ENCODE measurements at places on chromosomes 11 and 22.

DNA sequence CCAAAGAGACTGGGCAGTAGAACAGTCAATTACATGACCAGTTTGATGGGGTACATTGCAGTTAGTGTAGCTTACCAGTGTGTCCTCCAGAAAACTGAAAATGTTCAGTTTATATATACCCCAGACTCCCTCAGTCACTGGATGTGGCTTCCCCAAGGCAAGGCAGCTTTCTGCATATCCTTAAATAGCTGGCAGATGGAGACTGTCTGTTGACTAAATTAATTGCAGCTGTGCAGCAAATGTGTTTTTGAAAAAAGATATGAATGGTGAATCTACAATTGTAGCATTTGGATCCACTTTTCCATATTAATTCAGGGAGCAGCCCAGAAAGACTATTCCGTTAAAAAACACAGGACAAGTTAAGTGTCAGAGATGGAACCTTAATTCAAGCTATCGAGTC is 565.1 kb upstream of the CCDC179 start:
- DNase-seq = no peak

DNA sequence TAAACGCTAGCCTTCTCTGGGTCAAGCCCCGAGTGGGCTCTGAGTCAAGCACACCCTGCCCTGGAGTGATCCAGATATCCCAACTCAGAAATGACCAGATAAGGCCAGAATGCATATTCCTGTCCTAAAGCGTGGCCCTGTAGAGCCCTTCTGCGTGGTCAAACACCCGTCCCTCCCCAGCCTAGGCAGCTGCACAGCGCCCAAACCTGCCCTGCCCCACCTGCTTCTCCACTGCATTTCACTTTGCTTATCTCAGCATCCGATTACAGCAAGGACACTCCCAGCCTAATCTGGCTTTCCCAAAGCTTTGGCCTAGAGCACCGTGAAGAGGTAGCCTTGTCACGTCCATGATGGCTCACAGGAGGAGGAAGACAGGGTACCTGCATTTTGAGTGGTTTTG is 11.9 kb upstream of the TMPRSS4 start:
- no peak for DNase-seq

- no peak for DNase-seq
Measured at GRCh38 chr22:41696703-41697102, 2.6 kb upstream of the MEI1 start.

DNA sequence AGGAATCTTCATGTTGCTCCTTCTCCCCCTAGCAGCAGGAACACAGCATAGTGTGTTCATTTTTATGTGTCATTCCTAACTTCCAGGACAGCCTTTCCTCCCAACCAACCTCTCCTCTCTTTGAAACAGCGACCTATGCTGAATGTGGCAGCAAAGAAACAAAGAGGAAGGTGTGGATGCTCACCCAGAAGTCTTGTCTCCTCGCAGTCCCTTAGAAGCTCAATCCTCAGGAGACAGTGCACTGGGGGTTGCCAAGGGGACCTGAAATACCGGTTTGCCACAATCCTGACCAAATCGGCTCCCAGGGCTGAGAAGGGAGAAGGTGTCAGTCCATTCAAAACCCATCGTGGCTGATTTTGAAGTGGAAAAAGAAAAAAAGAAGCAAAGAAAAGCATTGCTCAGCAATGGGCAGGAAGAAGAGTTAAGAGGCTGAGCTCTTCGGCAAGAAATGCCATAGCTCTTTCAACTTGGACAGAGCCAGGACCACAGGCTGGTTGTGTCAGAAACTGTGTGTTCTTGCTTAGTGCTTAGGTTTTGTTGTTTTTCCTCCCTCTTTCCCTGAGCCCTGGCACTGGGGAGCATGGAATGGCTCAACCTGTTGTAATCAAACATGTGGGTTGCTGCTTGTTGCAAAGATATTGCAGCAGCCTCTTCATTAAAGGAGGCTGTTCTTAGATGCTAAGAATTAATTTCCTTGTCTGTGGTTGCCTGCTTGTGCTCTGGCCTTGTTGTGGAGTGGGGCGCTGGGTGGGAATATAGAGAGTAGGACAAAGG is 30.4 kb upstream of the TENM4 start:
- no peak for DNase-seq

Data from SJSA1 (cell line).